Fibroblast of skin of right quadriceps (primary cell): ENCODE measurements at places on chromosomes 3 and 15.
A peak's percentile ranks its signal among the peaks of the same experiment; 100 is the strongest.

- no peak for DNase-seq
Observed at GRCh38 chr15:75036212-75036616, 12.8 kb downstream of the PPCDC start.

DNA sequence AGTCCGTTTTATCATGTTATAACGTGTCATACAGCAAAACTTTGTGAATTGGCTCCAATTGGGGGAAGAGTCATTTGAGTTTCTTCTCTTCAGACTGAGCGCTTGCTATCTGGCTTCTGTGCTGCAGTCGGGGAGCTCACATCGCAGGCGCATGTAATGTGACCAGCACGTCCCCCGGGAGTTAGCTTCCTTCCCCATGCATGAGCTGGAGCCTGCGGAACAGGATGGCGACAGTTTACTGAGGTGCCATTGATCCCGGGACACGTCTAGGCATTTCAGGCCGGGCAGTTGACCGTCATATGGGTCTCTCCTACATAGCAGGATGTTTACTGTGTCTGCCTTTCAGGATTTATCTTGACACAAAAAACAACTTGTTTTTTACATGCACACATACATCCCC, 44.8 kb downstream of the CMTM8 start:
- no peak for DNase-seq

GRCh38 chr3:187012609-187013051, 82.3 kb downstream of the ST6GAL1 start:
- DNase-seq = no peak

DNA sequence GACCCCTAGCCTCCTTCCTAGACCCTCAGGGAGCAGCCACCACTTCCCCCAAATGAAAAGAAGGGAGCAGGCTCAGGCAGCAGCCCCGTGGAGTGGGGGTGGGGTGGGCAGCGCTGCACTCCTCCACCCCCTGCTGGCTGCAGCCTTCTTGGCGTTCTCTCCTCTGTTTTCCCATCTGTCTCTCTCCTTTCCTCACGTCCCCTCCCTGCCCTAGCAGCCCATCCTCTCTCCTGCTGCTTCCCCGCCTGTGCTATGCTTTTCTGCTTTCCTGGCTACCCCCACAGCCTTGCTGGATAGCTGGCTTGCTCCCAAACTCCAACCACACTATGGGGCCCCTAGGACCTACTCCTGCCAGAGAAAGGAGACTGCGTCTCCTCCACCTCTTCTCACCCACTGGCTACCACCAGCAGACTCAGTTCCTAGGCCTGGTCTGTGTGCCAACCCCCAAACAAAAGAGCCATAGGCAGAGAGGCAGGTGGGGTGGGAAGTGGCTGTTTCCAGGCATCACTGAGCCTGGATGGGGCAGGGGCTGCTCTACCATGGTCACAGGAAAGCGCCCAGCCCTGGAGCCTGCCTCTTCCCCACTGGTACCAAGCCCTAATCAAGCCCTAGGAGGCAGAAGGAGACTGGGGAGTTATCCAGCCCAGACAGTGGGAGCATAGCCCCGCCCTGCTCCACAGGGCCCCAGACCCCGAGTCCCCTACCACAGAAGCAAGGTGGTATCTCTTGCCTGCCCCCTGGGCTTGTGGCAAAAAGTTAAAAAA, 3.4 kb upstream of the DISP2 start:
- DNase-seq = peak; percentile 84

- no peak for DNase-seq
Observed at GRCh38 chr15:57500256-57500655, 91.4 kb upstream of the MYZAP start.

GRCh38 chr3:138438896-138439295, 4.5 kb downstream of the ESYT3 start:
- peak; percentile 24 for DNase-seq

DNA sequence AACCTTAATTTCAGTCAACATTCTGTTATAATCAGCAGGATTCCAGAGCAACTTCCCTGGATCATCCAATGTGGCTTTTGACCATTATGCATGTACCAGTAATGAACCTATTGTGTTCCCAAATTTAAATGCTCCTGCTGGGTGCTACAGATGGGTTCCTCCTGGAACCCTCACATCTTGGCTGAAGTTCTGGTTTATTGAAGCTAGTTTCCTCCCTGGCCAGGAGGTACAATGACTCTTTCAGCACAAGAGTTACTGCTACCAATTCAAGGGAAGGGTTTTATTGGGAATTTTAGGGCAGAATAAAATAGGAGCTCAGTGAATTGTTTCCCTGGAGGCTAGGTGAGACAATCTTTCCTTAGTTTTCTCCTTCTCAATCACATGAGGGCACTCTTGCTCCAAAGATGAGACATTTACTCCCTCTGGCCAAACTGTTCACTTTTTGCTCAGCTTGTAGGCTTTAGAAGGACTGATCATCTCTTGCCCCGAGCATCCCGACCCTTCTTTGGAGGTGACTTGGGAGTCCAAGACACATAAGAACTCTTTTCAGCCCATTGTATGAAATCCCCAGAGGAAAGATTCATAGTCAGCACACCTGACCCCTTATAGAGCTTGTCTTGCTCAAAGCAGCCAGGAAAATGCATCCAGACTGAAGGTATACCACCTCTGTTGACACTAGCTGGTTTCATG, 8.8 kb upstream of the NPHP3 start:
- DNase-seq = peak; percentile 52

GRCh38 chr15:28997791-28998190, 112.0 kb downstream of the APBA2 start:
- DNase-seq = no peak

GRCh38 chr3:124250053-124250452, 258.1 kb upstream of the ROPN1 start:
- no peak for DNase-seq

DNA sequence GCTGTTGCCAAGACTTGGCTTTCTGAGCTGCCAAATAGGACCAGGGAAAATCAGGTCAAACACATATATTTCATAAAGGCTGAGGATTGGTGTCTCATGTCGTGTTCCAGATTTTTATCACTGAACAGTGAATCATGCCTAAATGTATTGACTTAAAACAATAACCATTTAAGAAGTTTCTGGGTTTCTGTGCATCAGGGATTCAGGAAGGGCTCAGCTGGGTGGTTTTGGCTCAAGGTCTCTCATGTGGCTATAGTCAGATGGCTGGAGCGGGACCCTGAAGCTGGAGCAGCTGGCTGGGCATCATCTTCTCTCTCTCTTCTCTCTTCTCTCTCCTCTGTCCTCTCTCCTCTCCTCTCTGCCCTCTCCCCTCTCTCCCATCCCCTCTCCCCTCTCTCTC, 10.7 kb upstream of the RFTN1 start:
- no peak for DNase-seq

GRCh38 chr15:76935620-76936019, 4.1 kb downstream of the RCN2 start:
- DNase-seq = no peak

- no peak for DNase-seq
Observed at GRCh38 chr3:187186375-187186774, 10.9 kb upstream of the RTP1 start.

DNA sequence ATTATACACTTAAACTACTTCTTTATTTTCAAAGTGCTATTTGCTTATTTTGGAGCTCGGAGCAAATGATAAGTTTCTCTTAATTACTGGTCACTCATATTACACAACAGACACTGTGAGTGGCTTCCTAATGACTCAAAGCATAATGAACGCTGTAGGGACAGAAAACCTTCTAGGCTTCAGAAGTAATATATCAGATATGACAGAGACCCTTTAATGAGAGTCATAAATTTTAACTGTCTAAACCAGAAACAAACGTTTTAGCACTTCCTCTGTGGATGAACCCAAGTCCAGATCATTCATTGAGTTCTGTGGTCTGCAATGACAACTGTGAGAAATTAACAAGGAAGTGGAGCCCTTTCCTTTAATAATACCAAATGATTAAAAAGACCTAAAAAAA, 66.6 kb downstream of the ARPP21 start:
- DNase-seq = no peak

GRCh38 chr3:184694716-184695115, 17.1 kb downstream of the MAGEF1 start:
- DNase-seq = no peak

- DNase-seq = peak; percentile 9
Observed at GRCh38 chr3:182843478-182843877, 50.2 kb downstream of the ATP11B start.

- DNase-seq = peak; percentile 46
Observed at GRCh38 chr3:88863196-88863595, 244.2 kb upstream of the EPHA3 start.

- peak; percentile 85 for DNase-seq
Observed at GRCh38 chr3:190048932-190049441, 71.7 kb downstream of the P3H2 start.

DNA sequence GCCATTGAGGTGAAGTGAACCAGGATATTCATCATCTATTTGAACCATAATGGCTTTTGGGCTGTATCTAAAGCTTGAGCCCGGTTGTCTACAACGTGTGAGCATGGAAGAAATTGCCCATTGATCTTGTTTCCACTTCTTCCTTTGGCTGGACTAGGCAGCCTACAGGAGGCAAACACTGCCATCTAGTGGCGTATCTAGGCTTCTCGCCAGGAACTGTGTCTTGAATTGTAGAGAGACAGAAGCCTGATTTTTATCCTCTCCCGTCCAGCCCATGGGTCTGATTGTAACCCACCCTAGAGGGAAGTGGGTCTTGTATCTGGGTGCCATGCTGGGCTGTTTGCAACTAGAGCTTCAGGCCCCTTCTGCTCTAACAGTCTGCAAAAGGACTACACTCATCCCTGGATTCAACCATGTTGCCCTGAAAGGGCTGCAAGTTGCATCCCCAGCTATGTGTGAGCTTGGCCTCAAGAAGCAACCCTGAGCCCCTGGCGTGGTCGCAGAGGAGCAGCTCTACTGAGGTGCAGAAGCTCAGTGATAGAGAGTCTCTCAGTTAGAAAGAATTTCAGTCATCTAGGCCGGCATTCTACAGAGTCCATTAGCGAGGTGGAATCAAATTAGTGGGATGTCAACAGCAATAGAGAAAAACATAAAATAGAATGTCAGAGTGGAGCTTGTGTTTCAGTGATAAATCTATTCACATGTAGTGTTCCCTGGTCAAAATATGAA, 170.2 kb upstream of the UMPS start:
- DNase-seq = peak; percentile 78

DNA sequence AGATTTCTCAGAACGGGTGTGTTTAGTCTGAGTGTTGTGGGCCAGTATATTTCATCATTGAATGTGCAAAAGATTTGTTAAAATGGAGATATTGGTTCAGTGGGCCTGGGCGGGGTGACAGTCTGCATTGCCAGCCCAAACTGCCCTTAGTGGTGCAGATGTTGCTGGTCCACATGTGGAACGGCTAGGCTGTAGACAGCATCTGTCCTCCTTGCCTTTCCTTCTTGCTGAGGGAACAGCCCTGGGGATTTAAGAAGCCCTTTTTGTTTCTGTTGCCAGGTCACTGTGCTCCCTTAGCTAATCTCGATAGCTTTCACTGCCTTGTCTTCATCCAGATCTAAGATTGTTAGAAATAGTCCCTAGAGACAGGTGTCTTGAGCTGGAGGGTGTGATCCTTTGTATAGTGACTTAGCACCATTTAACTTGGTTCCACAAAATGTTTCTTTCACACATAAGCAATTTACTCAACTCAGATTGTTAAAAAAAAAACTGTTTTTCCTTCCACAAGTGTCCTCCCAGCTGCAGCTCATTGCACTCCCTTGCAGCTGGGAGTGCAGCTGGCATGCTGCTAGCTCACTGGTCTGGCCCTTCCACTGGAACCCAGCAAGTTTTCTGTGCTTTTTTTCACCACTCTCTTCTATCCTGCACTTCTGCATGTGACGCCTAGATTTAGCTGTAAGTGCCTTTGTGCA, 37.5 kb downstream of the GAP43 start:
- no peak for DNase-seq
